ENCODE measurements at places on chromosomes 2 and 18.

DNA sequence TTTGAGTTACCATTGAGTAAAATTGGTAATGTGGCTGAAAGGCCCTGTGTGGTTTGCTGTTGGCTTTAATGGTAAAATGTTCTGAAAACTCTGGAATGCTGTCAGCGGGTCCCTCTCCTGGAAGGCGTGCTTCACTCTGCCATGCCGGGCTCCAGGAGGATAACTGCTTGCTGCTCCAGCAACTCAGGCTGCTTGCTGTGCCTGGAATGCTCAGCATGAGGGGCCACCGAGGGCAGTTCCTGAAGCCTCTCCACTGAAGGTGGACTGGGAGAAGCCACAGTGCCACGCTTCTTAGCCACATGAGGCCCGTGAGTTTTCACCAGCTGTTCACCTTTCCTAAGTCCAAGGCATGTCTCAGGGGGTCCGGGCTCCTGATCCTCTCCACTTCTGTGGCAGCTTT is 90.4 kb upstream of the FAM110C start:
- DNase-seq = no peak

GRCh38 chr2:26185304-26185928 is 12.5 kb downstream of the GAREM2 start:
- no peak for DNase-seq

DNA sequence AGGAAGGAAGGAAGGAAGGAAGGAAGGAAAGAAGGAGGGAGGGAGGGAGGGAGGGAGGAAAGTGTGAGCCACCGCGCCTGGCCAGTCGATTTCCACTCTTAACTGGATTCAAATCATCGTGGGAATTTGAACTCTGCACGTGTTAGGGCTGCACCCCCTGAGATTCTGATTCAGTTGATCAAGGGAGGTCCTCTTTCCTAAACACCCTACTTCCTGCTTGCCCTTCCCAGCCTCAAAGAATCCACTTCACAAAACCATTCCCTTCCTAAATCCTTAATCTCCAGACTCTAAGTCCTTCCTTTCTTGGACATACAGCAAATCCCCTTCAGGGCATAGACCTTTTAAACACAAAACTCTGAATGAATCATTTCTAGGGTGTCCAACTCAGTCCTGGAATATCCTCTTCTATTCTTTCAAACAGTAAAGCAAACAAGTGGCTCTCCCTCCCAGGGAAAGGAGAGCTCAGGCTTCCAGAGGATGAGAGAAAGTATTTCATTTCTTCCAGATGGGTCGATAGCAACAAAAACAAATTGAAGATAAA is 68.2 kb upstream of the MBOAT2 start:
- DNase-seq = no peak

DNA sequence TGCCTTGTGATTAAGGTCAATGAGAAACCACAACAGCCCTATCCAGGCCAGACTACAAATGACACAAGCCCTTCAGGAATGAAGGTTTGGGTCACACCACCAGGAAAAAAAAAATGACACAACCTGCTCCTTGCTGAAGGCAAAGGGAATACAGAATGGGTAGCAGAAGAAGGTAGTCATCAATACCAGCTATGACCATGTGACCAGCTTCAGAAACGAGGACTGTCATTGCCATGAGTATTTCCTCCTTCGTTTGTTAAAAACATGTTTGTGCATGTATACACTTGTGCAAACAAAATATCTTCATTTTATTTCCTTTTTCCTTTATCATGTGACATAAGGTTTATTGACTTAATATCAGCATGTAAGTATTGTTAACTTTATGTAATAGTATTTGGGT is 226.6 kb downstream of the CDH19 start:
- no peak for DNase-seq

DNA sequence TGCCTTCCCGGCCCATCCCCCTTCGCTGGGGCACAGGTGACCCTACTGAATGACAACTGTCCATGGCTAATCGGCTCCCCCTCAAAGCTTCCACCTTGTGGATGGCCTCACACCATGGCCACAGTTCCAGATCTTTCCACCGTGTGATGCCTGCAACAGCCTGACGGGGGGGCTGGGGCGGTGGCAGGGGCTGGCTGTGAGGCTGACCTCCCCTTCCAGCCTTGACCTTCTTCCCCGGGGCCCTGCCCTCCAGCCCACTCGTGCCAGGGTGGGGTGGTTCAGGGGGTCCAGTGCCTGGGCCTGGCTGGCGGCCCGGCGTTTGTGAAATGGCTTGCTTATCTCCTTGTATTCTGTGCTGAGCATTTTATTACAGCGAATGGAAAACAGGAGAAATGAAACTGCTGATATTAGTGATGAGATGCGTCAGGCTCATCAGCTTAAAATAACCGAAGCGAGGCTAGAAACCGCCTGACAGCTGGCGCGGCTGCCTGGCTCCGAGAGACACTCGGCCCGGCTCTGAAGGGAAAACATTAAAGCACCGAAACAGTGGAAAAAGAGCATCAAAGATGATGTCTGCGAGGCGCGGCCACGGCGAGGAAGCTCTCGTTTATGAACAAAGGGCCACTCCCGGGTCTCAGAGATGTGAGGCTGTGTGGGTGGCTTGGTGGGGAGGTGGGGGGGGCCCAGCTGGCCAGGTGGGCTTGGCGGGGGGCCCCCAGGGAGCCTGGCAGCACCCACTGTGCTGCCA is 916 bp upstream of the PDCD1 start:
- DNase-seq = no peak

DNA sequence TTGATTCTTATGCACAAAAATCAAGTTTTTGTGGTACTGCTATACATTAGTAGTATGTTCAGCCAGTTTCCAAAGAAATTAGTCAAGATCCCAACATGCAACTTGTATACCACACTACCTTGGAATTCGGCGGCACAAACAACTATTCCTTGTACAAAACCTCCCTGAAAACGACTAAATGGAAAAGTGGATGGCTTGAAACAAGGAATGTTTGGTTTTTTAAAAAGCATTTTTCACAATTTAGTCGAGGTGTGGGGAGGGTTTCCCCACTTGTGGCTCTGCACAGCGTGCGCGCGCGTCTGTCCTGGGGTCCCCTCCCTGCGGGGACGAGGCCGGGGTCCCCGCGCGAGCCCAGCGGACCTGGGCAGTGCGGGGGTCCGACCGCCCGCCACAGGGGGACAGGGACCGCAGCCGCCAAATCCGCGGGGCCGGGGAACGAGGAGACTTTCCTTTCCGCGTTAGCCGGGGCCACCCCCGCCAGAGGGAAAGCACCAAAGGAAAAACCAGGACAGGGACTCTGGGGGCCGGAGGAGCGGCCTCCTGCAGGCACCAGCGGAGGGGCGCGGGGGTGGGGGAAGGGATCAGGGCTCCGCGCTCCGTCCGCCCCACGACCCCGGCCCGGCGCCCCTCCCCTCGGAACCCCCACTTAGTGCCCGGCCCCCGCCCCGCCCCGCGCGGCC is 534 bp upstream of the SOCS6 start:
- DNase-seq = peak; percentile 53

DNA sequence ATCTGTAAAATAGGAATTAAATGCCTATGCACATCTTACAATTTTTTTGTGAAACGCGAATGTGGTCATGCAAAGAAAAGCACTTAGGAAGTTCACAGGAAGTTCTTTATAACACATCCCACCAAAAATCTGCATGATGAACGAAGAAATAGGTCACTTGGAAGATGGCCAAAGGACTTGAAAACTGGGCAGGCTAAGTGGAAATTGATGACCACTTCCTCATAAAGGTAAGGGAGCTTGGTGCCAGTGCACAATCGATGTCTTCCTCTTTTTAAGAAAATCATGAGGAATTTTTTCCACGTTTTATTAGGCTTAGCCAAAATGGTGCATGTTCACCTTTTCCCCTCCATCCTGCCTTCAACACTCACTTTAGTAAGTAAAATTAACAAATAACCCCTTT is 8.2 kb upstream of the NT5C1B start:
- DNase-seq = no peak

- DNase-seq = no peak
Measured at GRCh38 chr18:29855637-29856036, 1186.9 kb downstream of the DSC3 start.
